Activated CD4-positive, alpha-beta T cell treated with anti-CD3 and anti-CD28 coated beads, Interleukin-2, amount 50 U/mL, for 24 hours (primary cell): ENCODE measurements at places on chromosomes 6 and 20.

DNA sequence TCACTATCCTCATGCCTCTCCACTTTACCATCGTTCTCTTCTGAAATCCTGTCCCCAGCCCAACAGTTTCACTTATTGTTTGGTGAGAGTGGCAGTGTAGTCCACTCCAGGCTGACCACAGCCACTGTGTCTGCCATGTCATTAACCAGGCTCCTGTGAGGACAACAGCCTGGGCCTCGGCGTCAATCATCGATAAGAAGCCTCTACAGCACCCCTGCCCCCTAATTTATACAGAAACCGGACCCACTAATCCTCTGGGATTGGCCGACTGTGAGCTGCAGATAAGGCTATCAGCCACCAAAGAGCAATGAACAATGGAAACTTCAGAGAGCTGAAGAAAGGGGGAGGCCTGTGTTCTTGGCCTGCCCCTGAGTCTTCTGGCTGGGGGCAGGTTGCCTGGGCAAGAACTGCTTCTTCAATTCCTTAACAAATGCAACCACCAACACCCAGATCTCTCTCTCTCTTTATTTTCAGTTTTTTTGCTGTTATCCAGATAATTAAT lies 3.4 kb downstream of the EGFL8 start:
- no peak for DNase-seq

GRCh38 chr6:48085131-48085741 lies 25.8 kb downstream of the PTCHD4 start:
- DNase-seq = no peak

DNA sequence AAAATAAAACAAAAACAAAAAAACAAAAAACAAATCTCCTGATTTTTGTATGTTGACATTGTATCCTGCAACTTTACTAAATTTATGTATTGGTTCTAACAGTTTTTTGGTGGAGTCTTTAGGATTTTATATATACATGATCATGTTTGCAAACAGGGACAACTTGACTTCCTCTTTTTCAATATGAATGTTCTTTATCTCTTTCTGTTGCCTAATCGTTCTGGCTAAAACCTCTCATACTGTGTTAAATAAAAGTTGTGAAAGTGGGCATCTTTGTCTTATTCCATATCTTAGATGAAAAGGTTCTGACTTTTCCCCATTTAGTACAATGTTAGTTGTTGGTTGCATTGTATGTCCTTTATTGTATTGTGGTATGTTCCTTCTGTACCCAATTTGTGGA lies 261.7 kb upstream of the NOX3 start:
- no peak for DNase-seq

- no peak for DNase-seq
Observed at GRCh38 chr6:12297363-12298016, 7.3 kb downstream of the EDN1 start.

GRCh38 chr6:26016245-26016962 lies 53.8 kb downstream of the TRIM38 start:
- DNase-seq = no peak

DNA sequence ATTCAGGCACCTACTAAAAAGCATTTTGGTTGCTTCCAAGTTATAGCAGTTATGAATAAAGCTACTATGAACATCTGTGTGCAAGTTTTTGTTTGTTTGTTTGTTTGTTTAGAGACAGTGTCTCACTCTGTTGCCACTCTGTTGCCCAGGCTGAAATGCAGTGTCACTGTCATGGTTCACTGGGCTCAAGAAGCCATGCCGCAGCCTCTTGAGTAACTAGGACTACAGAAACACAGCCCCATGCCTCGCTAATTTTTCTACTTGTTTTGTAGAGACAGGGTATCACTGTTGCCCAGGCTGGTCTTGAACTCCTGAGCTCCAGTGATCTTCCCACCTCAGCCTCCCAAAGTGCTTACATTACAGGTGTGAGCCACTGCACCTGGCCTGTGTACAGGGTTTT lies 795.9 kb downstream of the EPHA7 start:
- DNase-seq = no peak

DNA sequence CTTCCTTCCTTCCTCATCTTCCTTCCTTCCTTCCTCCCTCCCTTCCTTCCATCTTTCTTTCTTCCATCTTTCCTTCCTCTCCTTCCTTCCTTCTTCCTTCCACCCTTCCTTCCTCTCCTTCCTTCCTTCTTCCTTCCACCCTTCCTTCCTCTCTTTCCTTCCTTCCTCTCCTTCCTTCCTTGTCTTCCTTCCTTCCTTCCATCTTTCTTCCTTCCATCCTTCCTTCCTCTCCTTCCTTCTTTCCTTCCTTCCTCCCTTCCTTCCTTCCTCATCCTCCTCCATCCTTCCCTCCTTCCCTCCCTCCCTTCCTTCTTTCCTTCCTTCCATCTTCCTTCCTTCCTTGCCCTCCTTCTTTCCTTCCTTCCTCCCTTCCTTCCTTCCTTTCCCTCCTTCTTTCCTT lies 361.4 kb upstream of the TSHZ2 start:
- DNase-seq = no peak

- no peak for DNase-seq
Observed at GRCh38 chr6:31113861-31114540, 599 bp upstream of the PSORS1C1 start.

DNA sequence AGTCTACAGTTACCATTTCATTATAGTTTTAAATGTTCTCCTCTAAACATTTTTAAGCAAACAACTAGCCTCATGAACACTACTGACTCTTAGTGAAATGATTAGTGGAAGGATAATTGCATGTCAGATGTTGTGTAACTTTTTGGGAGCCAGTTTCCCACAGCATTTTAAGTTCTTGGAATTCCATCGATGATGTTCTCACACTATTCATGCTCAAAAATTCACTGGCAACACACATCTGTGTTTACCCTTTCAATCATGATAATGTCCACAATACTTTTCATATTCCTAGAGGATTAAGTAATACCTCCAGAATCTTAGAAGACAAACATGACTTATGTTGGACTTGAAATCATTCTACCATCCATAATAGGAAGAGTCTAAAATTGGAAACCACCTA lies 678.1 kb upstream of the ID4 start:
- DNase-seq = no peak

DNA sequence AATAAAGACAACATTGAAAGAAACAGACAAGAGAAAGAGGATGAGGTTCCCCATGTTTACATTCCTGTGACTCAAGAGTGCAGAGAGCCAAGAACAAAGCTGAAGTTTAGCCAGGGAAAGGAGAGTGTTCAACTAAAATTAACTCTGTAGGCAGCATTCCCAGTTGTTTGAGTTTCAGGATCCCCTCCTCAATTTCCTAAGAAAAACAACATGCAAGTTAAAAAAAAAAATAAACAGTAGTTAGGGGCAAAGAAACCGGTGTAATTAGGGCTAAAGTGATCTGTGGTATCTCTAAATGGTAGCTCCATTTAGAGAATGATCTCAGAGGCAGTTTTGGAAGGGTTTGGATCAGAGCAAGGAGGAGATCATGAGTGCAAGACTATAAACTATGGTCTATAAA lies 30.9 kb upstream of the RAB23 start:
- DNase-seq = no peak

DNA sequence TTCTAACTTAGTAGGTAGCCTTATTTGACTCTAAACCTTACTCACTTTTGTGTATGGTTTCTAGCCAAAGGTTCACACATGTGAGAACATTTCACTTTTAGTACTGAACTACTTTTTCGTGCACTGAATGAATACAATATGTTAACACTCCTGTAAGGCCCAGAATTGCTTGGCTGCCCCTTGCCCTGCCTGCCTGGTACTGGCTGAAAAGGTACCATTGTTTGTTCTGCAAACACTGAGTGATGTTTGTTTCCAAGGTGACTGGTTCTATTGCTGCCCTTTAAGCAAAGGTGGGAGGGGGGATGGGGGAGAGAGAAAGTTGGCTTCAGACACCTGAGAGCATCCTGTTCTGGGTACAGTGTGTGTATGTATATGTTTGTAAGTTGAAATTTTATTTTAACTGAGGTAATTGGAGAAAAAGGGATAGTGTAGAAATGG lies 31.2 kb downstream of the RREB1 start:
- no peak for DNase-seq

GRCh38 chr6:125474061-125474460 lies 172.3 kb upstream of the HDDC2 start:
- DNase-seq = no peak

DNA sequence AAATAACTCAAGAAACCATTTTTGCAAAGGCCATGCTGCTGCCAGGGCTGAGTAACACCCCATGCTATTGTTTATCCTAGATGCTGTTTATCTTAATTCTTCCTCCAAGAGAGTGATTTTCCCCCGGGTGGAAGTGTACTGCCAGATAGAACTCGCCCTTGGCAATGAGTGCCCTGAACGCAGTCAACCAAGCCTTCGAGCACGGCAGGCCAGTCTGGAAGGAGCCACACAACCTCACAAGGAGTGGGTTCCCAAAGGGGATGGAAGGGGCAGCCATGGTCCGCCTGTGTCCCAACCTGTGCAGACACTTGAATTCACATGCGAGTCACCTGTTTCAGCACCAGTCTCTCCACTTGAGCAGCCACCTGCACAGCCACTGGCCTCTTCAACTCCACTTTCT lies 31.9 kb downstream of the PNPLA1 start:
- no peak for DNase-seq

- no peak for DNase-seq
Observed at GRCh38 chr6:101613556-101613955, 220.0 kb downstream of the GRIK2 start.

DNA sequence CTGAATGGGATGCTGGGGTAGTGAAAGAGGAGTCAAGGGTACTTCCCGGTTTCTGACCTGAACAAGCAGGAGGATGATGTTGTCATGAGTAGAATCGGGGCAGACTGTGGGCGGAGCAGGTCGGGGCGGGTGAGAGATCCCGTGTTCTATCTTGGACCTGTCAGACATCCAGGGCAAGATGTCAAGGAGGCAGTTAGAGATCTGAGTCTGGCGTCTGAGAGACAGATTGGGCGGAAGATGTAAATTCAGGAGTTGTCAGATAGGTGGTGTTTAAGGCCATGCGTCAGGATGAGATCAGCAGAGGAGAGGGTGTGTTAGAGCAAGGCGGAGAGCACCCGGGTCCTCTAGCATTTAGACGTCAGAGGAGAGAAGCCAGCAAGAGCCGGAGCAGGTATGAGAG lies 115.5 kb downstream of the DLGAP4 start:
- DNase-seq = no peak

DNA sequence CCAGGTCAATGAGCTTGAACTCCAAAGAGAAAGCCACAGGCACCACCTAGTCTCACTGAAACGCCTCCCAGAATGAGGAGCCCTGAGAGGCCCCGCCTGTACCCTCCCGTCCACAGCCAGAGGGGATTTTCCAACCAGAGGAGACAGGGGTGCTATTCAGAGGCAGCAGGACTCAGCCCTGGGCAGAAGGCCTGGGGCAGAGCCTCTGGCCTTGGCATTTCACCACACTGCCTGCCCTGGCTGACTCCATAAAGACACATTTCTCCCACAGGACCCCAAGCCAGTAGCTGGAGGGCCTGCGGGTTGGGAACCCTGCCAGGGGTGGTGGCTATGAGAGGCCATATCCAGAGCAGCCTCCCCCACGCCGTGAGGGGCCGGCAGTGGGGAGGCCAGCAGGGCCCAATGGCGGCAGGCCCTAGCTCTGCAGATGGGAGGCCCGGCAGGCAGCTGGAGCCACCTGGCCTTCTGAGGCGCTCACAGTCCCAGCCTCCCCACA lies 159.3 kb downstream of the PREX1 start:
- DNase-seq = no peak

DNA sequence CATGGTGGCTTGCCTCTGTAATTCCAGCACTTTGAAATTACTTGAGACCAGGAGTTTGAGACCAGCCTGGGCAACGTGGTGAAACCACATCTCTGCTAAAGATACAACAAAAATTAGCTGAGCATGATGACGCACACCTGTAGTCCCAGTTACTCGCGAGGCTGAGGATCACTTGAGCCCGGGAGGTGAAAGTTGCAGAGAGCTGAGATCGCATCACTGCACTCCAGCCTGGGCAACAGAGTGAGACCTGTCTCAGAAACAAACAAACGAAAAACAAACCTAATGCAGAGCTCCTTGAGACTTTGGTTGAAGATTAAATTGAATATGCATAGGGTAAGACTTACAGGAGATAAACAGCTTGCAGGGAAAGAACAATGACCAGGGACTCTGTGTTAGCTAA lies 80.8 kb downstream of the SCAF8 start:
- no peak for DNase-seq

DNA sequence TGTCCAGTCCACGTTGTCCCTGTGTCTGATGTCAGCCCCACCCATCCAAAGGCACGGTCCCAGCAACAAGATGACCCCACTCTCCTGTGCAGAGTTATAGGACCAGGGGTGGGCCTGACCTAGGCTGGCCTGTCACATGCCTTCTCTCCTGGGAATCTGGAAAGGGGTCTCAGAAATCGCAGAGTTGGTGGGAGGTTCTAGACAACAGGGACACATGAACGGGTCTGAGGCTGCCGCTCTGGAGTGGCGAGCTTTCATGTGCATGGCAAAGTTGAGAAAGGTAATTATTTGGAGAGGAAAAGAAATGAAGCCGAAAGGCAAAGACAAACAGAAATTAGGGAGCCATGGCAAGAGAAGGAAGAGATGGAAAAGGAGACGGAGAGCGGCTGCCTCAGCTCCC lies 29.5 kb downstream of the BFSP1 start:
- DNase-seq = no peak

DNA sequence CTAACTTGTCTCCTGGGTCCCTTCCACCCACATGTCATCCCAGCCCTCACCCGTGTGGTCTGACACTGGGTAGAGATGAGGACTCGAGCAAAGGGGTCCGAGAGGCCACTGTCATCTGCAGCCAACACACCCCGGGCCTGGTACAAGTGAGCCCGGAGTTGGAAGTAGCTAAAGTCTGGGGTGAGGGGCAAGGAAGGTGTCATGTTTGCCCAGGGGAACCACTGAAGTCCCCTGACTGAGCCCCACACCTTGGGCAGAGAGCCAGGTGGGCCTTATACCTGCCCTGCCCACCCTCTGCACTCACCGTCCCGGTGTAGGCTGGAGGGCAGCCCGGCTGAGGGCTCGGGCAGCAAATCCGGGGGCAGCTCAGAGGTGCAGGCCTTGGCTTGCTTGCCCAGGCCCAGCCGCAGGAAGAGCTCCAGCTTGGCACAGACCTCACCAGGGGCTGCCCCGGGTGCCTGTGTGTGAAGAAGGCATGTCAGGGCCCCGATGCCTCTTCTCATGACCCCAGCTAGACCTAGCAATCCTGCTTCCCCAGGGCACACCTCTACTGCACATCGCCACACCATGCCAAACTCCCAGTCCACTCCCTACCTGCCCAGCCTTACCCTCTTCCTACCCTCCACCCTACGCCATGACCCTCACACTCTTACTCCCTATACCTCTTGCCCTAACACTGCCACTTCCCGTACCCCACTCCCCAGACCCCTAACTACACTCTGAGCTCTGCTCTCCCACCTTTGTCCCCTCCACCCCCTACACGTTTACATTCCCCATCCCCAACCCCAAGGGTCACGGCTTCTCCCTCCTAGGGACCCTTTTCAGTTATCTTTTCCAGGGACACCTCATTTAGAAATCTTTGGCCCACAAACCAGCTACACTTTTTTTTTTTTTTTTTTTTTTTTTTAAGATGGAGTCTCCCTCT lies 31.7 kb upstream of the SPAG4 start:
- no peak for DNase-seq

GRCh38 chr6:9834233-9834632 lies 580.6 kb downstream of the TFAP2A start:
- DNase-seq = no peak

GRCh38 chr6:37759221-37760144 lies 60.0 kb upstream of the ZFAND3 start:
- DNase-seq = no peak

- no peak for DNase-seq
Observed at GRCh38 chr20:34920055-34920454, 35.6 kb downstream of the GSS start.
